ENCODE measurements at places on chromosomes 13 and 19.

DNA sequence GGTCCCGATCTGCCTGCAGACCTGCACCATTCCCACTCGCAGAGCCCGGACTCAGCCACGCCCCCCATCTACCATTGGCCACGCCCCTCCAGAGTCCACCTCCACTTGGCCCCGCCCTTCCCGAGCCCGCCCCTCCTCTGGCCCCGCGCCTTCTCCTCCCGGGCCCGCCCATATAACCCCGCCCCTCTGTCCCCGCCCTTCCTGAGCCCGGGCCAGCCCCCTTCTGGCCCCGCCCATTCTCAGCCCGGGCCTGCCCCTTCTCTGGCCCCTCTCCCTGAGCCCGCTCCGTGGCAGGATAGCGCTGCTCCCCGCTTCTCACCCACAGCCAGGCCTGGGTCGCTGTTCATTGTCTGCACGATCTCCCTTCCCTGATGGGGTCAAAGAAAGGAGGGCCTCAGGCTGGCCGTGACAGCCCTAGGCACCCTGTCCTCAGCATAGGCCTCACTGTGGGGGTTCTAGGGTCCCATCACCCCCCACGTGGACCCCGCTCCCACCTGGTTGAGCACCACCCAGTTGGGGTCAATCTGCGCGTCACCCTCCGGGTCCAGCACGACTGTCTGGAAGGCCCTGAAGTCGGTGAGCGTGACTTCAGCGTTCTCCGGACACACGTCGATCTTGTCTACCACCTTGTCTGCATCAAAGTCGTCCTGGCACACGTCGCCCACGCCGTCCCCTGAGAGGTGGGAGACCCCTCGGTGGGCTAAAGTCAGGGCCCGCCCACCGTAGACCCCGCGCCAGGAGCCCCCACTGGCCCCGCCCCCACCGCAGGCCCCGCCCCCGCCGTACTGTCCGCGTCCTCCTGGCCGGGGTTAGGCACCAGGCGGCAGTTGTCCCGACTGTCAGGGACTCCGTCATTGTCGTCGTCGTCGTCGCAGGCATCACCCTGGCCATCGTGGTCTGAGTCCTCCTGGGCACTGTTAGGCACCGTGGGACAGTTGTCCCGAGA is 5.7 kb downstream of the COMP start:
- peak; percentile 94 for DNase-seq

GRCh38 chr19:51158474-51159129 is 16.5 kb downstream of the SIGLEC7 start:
- DNase-seq, result peak; percentile 63

DNA sequence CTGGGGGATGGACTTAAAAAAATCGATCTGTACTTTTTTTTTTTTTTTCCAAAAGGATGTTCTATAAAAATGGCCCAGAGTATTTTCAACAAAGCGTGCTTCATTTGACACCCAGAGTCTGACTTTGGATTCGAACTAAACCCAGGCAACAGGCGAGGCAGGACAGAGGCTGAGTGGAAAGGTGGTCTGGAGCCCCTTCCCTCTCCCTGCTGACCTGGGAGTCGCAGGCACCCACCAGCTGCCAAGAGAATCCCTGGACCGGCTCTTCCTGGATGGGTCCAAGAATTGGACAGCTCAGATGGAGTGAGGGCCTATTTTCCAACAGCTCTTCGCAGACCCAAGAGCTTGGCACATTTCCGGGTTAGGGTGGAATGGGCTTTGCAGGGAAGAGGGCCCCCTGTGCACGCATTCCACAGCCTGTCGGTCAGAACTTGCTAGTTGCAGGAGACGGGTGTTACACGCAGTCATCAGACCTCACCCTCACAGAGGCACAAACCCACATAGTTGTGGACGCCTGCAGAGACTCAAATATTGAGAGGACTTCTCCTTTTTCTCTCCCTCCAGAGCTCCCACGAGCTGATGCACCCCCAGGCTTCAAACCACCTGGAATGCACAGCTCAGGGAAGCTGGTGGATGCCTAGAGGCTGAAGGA is 15.2 kb downstream of the KCTD15 start:
- no peak for DNase-seq

- peak; percentile 71 for DNase-seq
These were observed 1.3 kb downstream of the HCST start for GRCh38 chr19:35903550-35904179.

- no peak for DNase-seq
These were observed 470.2 kb downstream of the PCDH9 start for GRCh38 chr13:66759919-66760318.

GRCh38 chr13:49436890-49437289 is 7.0 kb downstream of the CAB39L start:
- no peak for DNase-seq

- DNase-seq, result peak; percentile 61
These were observed 1.1 kb downstream of the PPP1R12C start for GRCh38 chr19:55116232-55116858.

DNA sequence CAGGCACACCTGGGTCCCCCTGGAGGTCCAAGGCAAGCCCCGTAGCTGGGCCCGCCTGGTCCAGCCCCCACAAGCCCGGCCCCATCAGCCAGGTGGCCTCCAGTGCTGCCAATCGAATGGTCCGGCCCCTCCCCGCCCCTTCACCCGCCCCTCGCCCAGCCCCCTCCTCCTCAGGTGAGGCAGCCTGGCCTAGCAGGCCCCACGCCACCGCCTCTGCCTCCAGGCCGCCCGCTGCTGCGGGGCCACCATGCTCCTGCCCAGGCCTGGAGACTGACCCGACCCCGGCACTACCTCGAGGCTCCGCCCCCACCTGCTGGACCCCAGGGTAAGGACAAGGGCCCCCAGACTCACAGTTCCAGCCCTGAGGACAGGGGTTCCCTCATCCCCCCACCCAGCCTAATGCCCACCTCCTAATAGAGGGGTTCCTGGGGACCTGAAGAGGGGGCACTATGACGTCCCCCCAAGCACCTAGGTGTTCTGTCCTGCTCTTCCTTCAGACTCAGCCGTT is at the start of gene HPN:
HPN (plus strand) TSS at position 174 of the 508 bp plus-strand sequence. CDS start 786 bp downstream, outside the sequence.
- no peak for DNase-seq

- DNase-seq, result no peak
These were observed 1.3 kb upstream of the TEKTIP1 start for GRCh38 chr19:3537438-3538240.

All from ecto neural progenitor cell (in vitro differentiated cells).